HCT116 (cell line): ENCODE measurements at places on chromosomes 7 and 10. TPM values are rescaled to one million over a fixed set of nuclear protein-coding genes. Genes with fewer than 3 reads are reported as not detected.

Gene SLC16A9
- 5.9 TPM for total RNA-seq

Gene GIMAP6
- 0.12 TPM for total RNA-seq

Gene KEL
- 0.91 TPM for total RNA-seq

Gene SPACDR
- 1.7 TPM for total RNA-seq

Gene SLC26A3
- total RNA-seq = 0.54 TPM

Gene LAMB1
- 32.0 TPM for total RNA-seq

- DNase-seq = no peak
Observed at GRCh38 chr7:128755819-128756476, 16.8 kb downstream of the CALU start.

DNA sequence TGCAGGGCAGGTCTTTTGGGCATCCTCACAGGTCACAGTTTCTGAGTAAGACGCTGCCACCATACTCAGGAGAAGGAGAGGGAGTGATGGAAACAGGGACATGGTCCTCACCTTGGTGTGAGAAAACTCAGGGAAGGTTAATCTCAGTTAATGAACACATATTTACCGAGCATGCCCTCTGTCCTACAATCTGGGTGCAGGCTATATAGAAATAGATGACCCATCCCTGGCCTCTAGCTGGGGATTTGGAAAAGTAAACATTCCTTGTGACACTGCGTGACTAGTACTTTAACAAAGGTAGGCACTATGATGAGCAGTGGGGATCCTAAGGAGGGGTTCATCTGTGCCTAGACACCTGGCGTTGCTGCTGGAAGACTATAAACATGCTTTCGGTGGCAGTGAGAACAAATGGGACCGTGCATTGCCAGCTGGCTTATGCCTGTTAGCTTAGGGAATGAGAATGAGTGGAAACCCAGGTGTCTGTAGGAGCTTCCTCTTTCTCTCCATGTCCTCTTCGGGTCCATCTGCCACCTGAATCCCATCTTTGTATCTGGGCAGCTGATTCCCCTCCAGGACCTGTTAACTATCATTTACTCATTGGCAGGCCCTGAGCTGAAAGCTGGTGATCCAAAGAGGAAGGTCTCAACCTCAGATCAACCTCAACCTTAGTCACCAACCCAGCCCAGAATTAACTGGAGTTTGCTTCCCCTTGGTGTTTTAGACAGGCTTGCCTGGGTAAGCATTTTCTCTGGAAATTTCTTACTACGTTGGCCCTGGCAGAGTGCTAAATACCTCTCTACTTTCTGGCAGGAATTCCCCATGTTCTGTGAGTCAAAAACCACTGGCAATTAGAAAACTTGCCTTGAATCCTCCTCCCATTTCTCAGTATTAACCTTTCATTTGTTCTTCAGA, 794 bp downstream of the MBL2 start:
- DNase-seq = no peak

DNA sequence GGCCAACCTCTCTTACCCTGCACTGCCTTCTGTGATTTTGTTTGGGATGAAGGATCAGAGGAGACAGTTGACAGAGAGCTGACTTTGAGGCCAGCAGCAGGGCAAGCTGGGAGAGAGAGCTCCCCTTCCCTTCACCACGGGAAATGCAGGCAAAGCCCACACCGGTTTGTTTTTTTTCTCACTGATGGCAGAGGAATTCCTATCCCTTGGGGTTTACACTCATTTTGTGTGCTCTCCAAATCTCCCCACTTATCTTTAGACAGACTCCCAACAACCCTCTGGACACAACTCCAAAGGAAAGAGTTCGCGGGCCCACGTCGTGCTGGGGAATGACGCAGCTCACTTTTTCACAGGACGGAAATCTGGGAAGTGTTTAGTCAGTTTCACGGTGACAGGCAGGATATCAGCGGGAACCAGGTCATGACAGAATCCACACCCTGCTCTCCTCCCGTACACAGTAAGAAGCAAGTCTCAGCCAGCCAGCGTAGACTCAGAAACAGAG, 68.3 kb upstream of the FAM171A1 start:
- DNase-seq = no peak

GRCh38 chr10:128046953-128047290, 79.3 kb downstream of the MKI67 start:
- no peak for DNase-seq

- no peak for DNase-seq
Observed at GRCh38 chr7:139479620-139480019, 3.9 kb downstream of the KLRG2 start.

DNA sequence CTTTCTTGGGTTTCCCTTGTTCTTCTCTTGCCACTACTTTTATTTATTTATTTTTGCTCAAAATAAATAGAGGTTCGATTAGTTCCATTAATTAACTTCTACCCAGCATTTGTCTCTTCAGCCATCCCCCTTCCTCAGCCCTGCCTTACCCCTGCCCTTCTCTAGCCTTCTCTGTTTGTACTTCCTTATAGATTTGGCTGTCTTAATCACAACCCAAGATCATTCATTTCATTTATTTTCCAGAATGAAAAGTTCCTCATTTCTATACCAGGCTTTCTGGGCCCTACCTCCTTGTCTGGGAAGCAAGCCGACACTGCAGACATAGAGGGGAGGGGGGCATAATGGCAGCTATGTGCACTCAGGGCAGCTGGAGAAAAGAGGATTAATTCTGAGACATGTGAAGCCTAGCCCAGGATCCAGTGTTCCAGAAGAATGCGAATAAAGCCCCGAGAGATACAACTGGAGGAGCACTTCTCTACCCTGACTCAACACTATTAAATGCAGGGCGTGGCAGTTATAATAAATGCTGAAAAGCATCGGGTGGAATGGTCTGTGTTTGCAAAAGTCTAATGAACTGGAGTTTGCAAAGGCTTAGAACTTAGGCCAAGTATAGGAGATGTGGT, 6.4 kb upstream of the PDCD4 start:
- DNase-seq = no peak

DNA sequence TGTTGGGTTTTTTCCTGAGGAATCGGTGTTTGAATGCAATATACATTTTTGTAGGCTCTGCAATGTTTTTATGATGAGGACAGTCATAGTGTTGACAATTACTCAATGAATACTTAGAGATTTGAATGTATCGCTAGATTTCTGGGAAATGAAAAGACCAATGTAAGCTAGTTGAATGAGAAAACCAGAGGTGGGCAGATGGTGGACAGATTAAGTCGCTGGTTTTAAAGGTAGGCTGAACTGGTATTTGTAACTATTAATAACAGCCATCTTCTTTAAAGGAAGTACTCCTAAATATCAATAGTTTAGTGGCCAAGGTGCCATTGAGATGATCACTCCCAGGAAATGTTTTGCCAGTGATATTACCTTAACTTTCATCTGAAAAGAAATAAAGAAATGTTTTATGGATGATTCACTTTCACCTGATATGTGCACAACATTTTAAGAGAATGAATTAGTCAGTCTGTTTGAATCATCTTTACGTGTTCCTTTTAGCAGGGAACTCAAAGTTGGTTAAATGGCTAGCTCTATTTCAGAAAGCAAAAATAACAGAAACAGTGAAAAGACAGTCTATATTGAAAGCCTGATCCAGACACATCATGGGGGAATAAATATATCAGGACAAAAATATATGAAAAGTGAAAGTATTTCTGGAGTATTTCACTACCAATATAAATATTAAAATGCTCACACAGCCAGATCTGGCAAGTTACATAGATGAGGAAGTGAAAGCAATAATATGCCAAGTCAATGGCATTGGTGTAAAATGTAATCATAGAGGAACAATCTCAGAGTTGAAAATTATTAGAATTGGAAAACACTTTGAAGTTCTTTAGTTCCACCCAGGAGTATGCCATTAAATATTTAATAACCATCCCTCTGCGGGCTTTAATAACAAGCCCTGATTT, 20.7 kb downstream of the MET start:
- DNase-seq = peak; percentile 75

- no peak for DNase-seq
Observed at GRCh38 chr10:43808136-43808535, 159.5 kb upstream of the ZNF32 start.

- no peak for DNase-seq
Observed at GRCh38 chr7:88309819-88310218, 3.1 kb upstream of the STEAP4 start.

GRCh38 chr7:27122077-27122910, 8.3 kb downstream of the HOXA4 start:
- no peak for DNase-seq

GRCh38 chr10:52923520-52923919, 150.9 kb upstream of the MBL2 start:
- DNase-seq = no peak

DNA sequence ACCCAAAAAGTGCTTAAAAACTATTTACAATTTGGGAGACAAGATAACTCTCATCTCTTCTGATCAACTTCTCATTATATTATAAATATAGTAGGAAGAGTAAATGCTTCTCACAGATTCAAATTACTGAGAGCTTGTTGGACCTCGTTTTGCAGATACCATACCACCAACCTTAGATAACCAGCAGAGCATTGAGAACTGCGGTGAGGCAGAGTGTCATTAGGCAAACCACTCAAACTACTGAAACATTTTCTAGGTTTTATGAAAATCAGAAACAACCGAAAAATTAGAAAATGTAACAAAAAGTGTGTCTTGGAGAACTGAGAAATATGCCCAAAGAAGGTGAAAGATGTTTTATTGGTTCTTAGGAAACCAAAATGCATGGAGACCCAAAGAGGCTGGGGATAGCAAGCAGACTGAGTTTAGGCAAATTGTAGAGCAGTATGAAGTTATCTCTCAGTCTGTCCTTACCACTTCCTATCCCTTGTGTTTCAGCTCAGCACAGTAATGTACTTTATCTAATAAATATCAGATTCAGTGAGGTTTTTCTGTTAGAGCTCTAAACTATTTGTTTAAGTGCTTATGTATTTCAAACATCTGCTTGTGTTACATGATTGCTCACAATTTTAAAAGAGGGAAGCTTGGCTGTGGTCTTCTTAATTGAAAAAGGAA, 77.9 kb downstream of the HECTD2 start:
- no peak for DNase-seq

- no peak for DNase-seq
Observed at GRCh38 chr10:63822496-63822895, 301.3 kb downstream of the REEP3 start.

DNA sequence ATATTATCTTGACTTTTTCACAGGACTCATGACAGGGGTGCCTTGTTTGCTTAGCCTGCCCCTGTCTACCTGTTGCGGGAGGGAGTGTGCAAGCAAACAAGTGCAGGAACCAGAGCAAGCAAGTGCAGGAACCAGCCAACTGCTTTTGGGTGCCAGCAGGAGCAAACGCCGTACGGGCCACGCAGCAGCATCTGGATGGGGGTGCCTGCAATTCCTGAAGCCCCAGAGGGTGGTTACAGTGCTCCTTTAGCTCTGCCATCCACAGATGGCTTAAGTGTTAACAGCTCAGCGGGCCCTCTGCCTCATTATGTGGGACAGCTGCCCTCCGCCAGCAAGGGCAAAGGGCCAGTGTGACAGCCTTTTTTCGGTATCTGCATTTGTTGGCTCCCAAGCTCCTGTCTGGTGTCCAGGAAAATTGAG, 83.5 kb downstream of the MICU1 start:
- DNase-seq = no peak

DNA sequence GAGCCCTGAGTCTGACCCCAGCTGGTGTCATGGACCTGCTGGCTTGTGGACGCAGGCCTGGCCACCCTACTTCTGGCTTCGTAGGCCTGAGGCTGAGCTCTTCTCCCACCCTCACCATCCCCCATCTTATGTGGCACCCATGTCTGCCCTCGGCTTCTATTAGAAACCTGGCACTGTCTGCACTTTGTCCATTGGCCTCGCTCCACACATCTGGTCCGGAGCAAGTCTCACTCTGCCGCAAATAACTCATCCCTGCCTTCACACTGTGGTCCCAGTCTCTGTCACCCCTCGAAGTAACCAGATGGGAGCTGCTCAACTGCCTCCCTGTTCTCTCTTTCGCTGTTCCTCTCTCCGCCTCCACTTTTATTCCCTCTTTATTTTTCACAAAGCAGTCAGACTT, 78.6 kb downstream of the TRRAP start:
- no peak for DNase-seq

GRCh38 chr7:107999779-108000560, 3.0 kb downstream of the LAMB1 start:
- no peak for DNase-seq

DNA sequence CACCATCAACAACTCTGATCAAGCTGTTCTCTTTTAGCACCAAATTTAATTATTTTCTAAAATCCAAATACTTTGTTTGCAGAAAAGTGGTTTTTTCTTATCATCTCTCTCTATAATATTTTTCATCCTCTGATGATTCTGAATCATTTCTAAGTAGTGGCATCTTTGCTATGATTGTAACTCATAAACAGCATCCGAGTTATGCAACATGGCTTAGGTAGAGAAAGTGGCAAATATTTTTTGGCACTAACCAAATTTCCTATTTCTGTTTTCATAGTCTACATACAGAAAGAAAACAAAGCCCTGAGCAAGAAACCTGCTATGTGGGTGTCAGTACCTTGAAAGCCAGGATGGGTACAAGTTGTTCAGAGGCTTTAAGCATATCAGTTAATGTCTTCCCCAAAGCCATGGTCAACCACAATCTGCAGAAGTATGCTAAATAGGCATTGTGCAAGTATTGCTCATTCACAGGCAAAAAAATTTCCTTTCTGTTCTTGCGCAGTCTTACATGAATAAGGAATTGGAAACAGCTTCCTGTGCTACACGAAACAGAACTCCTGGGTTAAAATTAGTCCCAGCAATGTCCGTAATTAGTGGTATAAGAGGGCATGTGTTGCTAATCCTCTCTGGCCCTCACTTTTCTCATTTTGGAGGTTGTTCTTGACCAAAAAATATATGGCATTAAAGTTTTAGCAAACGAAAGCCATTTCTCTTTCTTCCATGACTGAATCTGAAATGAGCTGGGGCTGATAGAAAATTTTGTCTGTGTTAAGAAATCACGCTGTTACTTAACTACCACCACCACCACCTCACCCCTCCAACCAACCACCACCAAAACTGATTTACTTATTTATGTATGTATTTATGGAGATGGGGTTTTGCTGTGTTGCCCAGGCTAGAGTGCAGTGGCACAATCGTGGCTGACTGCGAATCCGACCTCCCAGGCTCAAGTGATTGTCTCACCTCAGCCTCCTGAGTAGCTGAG, 325.6 kb upstream of the MAGI2 start:
- no peak for DNase-seq

GRCh38 chr7:66330961-66331360, 125.8 kb downstream of the TPST1 start:
- DNase-seq = no peak

DNA sequence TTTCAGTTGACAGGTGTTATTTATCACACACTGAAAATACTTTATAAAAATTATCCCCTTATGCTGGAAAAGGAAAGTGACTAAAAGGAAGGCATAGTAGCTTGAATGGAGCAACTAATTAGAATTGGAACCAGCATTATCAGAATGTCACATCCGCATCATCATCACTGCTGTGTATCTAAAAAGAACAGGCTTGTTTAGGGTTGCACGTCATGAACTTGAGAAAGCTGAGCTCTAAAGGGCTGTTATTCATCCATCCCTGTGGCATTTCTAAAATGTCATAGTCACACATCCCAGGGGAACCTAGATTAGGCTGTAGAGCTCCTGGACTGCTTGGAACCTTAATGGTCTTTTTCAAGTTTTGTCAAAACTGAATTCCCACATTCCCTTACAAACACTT, 54.4 kb downstream of the KLHDC10 start:
- no peak for DNase-seq

GRCh38 chr10:12214763-12215218, 18.8 kb downstream of the CDC123 start:
- DNase-seq = no peak
